ENCODE measurements at places on chromosomes 3 and 15. TPM values are rescaled to one million over a fixed set of nuclear protein-coding genes. Genes with fewer than 3 reads are reported as not detected.

The MYZAP gene
- total RNA-seq: 1.1 TPM

The LDHAL6B gene
- not detected for total RNA-seq

The QTRT2 gene
- total RNA-seq: 51.6 TPM

DNA sequence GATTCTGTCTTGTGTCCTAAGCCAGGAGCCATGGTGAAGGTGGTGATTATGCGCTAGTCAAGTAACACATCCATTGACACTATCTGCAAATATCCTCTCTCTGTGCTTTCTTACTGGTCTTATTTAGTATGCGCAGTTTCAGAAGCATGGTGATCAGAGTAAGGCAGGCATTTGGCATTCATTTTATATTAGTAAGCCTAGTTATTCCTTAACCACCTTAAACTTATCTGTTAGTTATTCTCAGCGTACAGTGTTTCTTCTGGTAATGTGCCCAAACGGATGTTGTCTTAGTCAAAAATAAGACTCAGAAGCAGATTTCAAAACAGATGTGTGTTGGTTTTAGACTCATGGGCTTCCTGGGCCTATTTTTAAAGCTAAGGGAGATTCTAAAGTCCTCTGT is 329.2 kb downstream of the GRM7 start:
- DNase-seq: no peak

- DNase-seq: no peak
These were observed 178.5 kb upstream of the P2RY1 start for GRCh38 chr3:152656214-152656971.

- no peak for DNase-seq
These were observed 958.8 kb upstream of the NR2F2 start for GRCh38 chr15:95371664-95372063.

- DNase-seq: no peak
These were observed 3.6 kb upstream of the PRRT3 start for GRCh38 chr3:9955611-9956352.
